K562 (cell line): ENCODE measurements at places on chromosomes 16 and 17.
A peak's percentile ranks its signal among the peaks of the same experiment; 100 is the strongest.

- peak; percentile 91 for DNase-seq
- H3K4me3 ChIP-seq, result no peak overlapping the region
These were observed 34.3 kb upstream of the IL21R start for GRCh38 chr16:27367461-27368357.

DNA sequence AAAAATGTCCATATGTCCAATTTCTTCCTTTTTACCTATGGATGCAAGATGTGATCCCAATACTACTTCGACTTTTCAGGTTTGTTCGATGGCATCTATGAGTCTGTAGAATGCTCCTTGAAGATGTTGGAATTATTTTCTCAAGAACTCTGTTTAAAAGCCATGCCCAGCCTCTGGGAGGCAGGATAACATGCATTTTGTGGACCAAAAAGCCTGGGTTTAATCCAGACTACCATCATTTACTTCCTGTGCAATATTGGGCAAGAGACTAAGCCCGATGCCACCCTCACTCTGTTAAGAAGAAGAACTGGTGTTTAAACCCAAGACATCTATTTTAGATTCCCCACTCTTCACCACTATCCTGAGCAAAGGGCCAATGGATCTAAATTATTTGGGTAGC, 42.8 kb upstream of the SALL1 start:
- H3K36me3 ChIP-seq, result no peaks in the 10 kb centered on the region
- no peak overlapping the region for H3K27ac ChIP-seq
- DNase-seq, result no peak
- H3K4me1 ChIP-seq, result no peaks in the 10 kb centered on the region
- no peaks in the 10 kb centered on the region for H3K27me3 ChIP-seq

- H3K27me3 ChIP-seq, result no peaks in the 10 kb centered on the region
- peak overlapping the region; percentile 85; the same call in 2 of the 3 replicates for H3K27ac ChIP-seq
- peak overlapping the region; percentile 72 for H3K4me3 ChIP-seq
- H3K4me1 ChIP-seq, result peaks cover 32% of the 10 kb centered on the region
These were observed 3.2 kb downstream of the NFATC3 start for GRCh38 chr16:68088130-68088972.

GRCh38 chr16:15592324-15592723, 50.6 kb downstream of the MARF1 start:
- H3K4me1 ChIP-seq, result peaks cover 28% of the 10 kb centered on the region
- DNase-seq, result no peak
- H3K27me3 ChIP-seq, result no peaks in the 10 kb centered on the region
- no peak overlapping the region for H3K4me3 ChIP-seq
- peaks cover 24% of the 10 kb centered on the region for H3K36me3 ChIP-seq

DNA sequence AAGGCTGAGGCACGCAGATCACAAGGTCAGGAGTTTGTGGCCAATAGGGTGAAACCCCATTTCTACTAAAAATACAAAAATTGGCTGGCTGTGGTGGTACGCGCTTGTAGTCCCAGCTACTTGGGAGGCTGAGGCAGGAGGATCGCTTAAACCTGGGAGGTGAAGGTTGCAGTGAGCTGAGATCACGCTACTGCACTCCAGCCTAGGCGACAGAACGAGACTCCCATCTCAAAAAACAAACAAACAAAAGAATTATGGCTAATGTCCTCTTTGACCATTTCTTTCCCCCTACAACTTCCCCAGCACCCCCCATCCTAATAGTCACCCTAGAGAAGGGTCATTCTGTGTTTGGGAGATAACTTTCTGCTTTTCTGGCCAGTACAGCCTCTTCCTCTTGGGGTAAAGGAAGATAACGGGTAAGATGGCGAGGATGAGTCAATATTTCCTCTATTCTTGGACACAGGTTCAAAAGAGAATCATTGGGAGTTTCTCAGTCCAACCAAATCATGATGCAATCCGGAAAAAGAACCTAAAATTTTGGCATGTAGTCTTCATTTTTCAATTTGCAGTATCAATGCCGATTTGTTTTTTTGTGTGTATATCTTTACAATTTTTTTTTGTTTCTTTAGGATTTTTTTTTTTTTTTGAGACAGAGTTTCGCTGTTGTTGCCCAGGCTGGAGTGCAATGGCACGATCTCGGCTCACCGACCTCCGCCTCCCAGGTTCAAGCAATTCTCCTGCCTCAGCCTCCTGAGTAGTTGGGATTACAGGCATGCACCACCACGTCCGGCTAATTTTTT, 107.6 kb upstream of the MED13 start:
- no peaks in the 10 kb centered on the region for H3K36me3 ChIP-seq
- peak overlapping the region; percentile 94 for H3K27ac ChIP-seq
- DNase-seq, result peak; percentile 64
- no peak overlapping the region for H3K4me3 ChIP-seq
- H3K27me3 ChIP-seq, result no peaks in the 10 kb centered on the region

DNA sequence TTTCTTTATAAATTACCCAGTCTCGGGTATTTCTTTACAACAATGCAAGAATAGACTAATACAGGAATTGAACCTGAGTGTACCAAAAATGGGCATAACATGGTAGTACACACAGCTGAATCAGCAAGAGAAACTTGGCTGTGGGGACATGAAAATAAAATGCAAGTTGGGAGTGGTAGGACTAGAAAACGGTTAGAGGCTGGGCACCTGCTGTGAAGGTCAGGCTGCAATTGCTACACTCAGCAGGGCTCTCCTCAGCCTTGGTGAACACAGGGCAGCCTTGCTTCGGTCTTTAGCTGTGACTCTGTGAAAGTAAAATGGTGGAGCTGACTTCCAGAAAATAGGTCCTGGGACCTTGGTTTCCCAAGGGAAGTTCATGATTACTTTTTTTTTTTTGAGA, 45.6 kb downstream of the CNGB1 start:
- no peak overlapping the region for H3K4me3 ChIP-seq
- peaks cover 35% of the 10 kb centered on the region for H3K27me3 ChIP-seq
- no peak for DNase-seq
- H3K4me1 ChIP-seq, result no peaks in the 10 kb centered on the region
- H3K36me3 ChIP-seq, result no peaks in the 10 kb centered on the region

- H3K27ac ChIP-seq, result no peak overlapping the region
- no peaks in the 10 kb centered on the region for H3K36me3 ChIP-seq
- DNase-seq, result no peak
- no peaks in the 10 kb centered on the region for H3K4me1 ChIP-seq
These were observed 242.1 kb upstream of the NLRP1 start for GRCh38 chr17:5826384-5826783.

- no peak for DNase-seq
- no peak overlapping the region for H3K27ac ChIP-seq
- H3K36me3 ChIP-seq, result no peaks in the 10 kb centered on the region
- no peaks in the 10 kb centered on the region for H3K4me1 ChIP-seq
- no peak overlapping the region for H3K4me3 ChIP-seq
- H3K27me3 ChIP-seq, result peaks cover 12% of the 10 kb centered on the region; the same call in 1 of the 2 replicates
These were observed 39.4 kb downstream of the MYH11 start for GRCh38 chr16:15817446-15817845.

GRCh38 chr17:28748852-28749515, 5.2 kb downstream of the TRAF4 start:
- DNase-seq, result no peak
- no peaks in the 10 kb centered on the region for H3K27me3 ChIP-seq
- H3K4me1 ChIP-seq, result peaks cover 20% of the 10 kb centered on the region
- H3K36me3 ChIP-seq, result peaks cover 75% of the 10 kb centered on the region

DNA sequence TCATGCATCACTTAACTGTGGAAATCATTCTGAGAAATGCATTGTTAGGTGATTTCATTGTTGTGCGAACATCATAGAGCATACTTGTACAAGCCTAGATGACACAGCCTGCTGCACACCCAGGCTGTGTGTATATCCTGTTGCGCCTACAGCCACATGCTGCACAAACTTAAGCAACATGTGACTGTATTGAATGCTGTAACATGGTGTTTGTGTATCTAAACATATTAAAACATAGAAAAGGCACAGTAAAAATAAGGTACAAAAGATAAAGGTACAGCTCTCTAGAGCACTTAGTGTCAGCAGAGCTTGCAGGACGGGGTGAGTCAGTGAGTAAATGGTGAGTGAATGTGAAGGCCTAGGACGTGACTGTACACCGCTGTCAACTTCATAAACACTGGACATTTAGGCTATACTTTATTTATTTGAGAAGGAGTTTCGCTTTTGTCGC, 11.9 kb downstream of the FOXK2 start:
- H3K27me3 ChIP-seq, result no peaks in the 10 kb centered on the region
- DNase-seq, result no peak
- H3K36me3 ChIP-seq, result peaks cover 33% of the 10 kb centered on the region
- peak overlapping the region; percentile 29; the same call in 2 of the 3 replicates for H3K27ac ChIP-seq
- peaks cover 27% of the 10 kb centered on the region for H3K4me1 ChIP-seq

DNA sequence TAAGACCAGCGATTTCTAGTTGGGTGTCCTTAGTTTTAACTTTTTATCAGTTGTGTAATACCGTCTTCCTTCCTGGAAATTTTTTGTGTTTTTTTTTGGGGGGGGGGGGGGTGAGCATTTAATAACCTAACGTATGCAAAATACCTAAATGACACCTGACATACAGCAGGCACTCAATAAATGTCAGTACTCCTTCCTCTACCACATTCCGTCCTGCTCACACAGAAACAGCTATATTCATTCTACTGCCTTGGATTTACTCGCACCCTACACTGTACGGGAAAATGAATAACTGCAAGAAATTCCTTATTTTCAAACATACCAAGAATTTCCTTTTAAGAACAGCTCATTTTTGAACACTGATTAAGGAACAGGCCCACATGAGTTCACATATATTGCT, 5.3 kb downstream of the XYLT1 start:
- H3K36me3 ChIP-seq, result no peaks in the 10 kb centered on the region
- H3K27me3 ChIP-seq, result peaks cover 60% of the 10 kb centered on the region
- no peak overlapping the region for H3K4me3 ChIP-seq
- DNase-seq, result no peak
- no peak overlapping the region for H3K27ac ChIP-seq

GRCh38 chr17:80327518-80327917, 66.9 kb downstream of the RNF213 start:
- H3K4me3 ChIP-seq, result no peak overlapping the region
- peaks cover 62% of the 10 kb centered on the region for H3K36me3 ChIP-seq
- no peak overlapping the region for H3K27ac ChIP-seq
- no peaks in the 10 kb centered on the region for H3K27me3 ChIP-seq

GRCh38 chr17:42682722-42683403, 532 bp downstream of the CNTNAP1 start:
- no peak overlapping the region for H3K4me3 ChIP-seq
- no peak for DNase-seq
- H3K36me3 ChIP-seq, result no peaks in the 10 kb centered on the region
- peaks cover 74% of the 10 kb centered on the region for H3K4me1 ChIP-seq
- H3K27ac ChIP-seq, result no peak overlapping the region
